ENCODE measurements at places on chromosomes 2 and 18.

- DNase-seq: no peak
Measured at GRCh38 chr18:69785466-69785865, 162.2 kb downstream of the CD226 start.

DNA sequence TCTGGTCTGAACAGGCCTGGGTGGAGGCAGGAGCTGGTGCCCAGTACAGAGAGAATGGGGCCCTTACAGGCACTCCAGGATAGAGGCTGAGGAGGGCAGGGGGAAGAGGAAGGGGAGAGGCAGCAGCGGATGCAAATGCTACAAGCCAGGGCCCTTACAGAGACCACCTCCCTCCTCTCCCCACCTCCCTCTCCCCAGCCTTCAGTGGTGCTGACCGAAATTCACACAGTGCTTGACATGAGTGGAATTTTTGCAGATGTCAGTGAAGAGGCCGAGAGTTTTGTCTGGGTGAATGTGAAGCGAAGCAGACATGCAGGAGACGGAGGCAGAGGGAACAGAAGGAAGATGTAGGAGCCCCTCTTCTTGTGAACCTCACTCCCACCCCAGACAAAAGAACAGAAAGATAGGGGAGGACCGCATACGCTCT is 31.9 kb downstream of the CIB4 start:
- DNase-seq: no peak

- no peak for DNase-seq
Measured at GRCh38 chr2:203584784-203585183, 49.7 kb upstream of the RAPH1 start.

DNA sequence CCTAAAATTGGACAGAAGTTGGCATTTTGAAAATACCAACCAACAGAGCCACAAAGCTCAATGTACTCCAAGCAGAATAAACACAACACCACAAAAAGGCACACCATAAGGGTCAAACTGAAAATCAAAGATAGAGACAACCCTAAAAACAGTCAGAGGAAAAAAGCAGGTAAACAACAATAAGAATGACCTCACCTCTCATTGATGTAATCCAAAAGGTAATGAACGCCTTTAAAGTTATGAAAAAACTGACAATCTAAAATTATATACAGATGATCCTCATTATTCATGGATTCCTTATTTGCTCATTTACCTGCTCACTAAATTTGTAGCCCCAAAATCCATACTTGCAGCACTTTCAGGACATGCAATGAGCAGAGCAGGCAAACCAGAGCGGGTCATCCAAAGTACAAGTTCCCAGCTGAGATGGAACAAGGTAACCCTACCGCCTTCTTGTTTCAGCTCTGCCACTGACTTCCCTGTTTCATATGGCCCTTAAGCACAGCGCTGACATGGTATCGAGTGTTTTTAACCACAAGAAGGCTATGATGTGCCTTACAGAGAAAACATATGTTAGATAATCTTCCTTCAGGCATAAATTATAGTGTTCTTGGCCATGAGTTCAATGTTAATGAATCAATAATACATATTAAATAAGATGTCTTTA is 17.0 kb downstream of the RTN4 start:
- no peak for DNase-seq

Measured in effector memory CD4-positive, alpha-beta T cell (primary cell).